Pancreas (tissue), 10 donors: ENCODE measurements at places on chromosomes 12 and 14. TPM values are rescaled to one million over a fixed set of nuclear protein-coding genes. Genes with fewer than 3 reads are reported as not detected.

GRCh38 chr12:230925-231671 lies 17.1 kb upstream of the SLC6A12 start:
- DNase-seq = peak; percentile 5
- H3K27me3 ChIP-seq = no peaks in the 10 kb centered on the region

DNA sequence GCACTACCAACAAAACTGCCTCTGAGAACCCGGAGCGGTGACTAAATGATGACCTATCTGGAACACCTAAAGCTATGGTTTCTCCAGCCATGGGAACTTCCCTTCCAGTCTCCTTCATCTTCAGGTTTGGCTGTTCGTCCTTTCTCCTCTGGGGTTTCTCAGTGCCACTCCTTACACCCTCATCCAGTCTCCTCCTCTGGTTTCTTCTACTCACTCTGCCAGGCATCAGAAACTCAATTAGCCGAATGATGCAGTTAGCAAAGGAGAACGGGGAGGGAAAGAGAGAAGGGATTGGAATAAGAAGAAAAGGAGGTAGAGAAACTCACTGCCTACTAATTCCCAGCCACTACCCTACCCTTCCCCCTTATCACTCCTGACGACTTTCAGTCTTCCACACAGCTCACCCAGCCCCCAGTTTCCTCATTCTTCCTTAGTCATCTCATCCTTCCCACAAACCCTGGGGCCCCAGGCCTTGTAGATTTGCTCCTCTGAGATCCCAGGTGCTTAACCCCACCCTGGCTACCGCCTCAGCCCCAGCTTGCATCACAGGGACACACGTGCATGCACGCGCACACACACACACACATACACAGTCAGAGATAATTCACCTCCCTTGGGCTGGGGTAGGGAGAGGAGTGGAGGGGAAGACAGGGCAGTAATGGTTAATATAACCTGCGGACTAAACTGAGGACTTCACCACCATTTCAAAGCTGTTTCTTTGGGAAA lies 13.0 kb downstream of the FGD6 start:
- peaks cover 20% of the 10 kb centered on the region for H3K4me1 ChIP-seq
- H3K4me3 ChIP-seq = no peak overlapping the region
- no peaks in the 10 kb centered on the region for H3K36me3 ChIP-seq
- no peak for DNase-seq
- H3K27ac ChIP-seq = no peak overlapping the region

GRCh38 chr12:3379079-3379478 lies 111.9 kb upstream of the PRMT8 start:
- H3K4me3 ChIP-seq = no peak overlapping the region
- H3K27ac ChIP-seq = no peak overlapping the region
- H3K4me1 ChIP-seq = peaks cover 14% of the 10 kb centered on the region
- no peak for DNase-seq
- H3K27me3 ChIP-seq = no peaks in the 10 kb centered on the region

- H3K36me3 ChIP-seq = no peaks in the 10 kb centered on the region
- DNase-seq = no peak
These were observed 6.5 kb downstream of the MEG3 start for GRCh38 chr14:100832311-100832960.

- H3K4me1 ChIP-seq = peaks cover 31% of the 10 kb centered on the region
- H3K36me3 ChIP-seq = no peaks in the 10 kb centered on the region
- no peak overlapping the region for H3K4me3 ChIP-seq
- no peaks in the 10 kb centered on the region for H3K27me3 ChIP-seq
These were observed 86.6 kb downstream of the BORCS5 start for GRCh38 chr12:12443431-12443878.

DNA sequence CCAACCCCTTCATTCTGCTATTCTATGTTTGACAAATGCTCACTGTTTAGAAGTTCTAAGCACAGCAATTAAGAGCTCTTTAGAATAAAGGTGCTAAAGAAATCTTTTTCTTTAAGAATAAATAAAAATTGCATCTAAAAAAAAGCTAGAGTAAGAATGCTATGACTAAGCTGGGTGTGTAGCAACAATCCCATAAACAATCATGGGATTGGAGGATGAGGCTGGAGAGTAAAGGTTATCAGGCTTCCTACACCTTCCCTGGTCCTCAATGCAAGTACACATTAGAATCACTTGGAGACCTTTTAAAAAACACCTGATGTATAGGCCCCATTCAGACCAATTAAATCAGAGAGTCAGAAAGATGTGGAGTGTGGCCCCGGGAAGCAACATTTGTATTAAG lies 88.3 kb downstream of the CIT start:
- no peak overlapping the region for H3K4me3 ChIP-seq
- DNase-seq = no peak
- H3K27me3 ChIP-seq = no peaks in the 10 kb centered on the region
- H3K4me1 ChIP-seq = no peaks in the 10 kb centered on the region

DNA sequence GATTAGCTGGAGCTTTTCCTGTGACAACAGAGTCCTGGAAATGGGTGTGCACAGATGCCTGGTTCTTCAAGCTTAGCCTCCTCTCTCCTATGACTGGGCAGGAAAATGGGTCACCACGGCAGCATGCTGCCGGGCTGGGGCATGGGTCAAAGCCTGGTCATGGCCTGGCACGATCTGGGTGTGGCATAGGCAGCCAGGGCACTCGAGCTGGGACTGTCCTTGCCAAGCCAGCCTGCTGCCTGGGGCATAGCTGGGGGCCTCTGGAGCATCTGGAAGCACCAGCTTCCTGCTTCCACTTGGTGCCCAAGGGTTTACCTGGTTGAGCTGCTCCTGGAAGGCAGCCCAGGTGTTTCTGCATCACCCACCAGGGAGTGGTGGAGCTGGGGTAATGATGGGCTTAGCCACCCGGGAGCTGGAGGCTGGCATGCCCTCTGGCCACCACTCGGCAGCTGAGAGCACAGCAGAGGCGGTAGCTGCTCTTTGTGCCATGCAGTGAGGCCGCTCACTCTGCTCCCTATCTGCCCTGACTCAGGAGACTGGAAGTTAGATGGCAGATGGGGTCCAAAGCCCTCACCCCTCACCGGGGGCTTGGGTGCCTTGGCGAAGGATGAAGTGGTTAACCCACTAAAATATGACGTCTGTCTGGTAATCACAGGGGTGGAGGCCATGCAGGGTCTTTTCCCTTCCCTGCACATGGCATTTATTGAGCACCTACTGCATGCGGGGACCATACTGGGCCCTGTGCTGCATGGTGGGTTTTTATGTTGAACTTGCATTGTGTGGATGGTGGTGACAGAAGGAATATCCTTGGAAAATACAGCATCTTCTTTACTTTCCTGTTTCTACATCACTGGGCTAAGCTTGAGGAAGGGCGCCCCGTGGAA lies 1.7 kb downstream of the OTUB2 start:
- H3K27me3 ChIP-seq = no peaks in the 10 kb centered on the region
- no peak overlapping the region for H3K27ac ChIP-seq
- no peaks in the 10 kb centered on the region for H3K36me3 ChIP-seq
- DNase-seq = no peak
- H3K4me3 ChIP-seq = no peak overlapping the region

DNA sequence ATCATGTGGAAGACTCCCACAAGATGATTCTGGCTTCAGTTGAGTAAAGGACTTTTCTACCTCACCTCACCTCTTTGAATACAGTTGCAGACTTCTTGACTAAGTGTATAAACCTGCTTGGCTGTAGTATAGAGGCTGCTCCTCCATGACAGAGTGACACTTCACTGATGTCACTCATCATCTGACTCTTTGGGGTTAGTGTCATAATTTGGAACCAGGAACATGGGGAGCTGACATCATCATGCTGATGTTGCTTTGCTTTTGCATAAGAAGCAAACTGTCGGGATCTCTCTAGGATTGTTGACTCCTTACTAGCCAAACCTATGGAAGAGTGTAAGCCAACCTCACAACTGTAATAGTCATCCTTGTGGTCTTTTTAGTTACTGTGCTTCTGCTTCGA lies 75.2 kb upstream of the PDZRN4 start:
- H3K27ac ChIP-seq = no peak overlapping the region
- no peak overlapping the region for H3K4me3 ChIP-seq
- DNase-seq = no peak
- no peaks in the 10 kb centered on the region for H3K4me1 ChIP-seq
- H3K36me3 ChIP-seq = no peaks in the 10 kb centered on the region

- no peak overlapping the region for H3K4me3 ChIP-seq
- no peaks in the 10 kb centered on the region for H3K36me3 ChIP-seq
- H3K27ac ChIP-seq = no peak overlapping the region
These were observed 296.6 kb downstream of the ADGRD1 start for GRCh38 chr12:131250028-131250950.

DNA sequence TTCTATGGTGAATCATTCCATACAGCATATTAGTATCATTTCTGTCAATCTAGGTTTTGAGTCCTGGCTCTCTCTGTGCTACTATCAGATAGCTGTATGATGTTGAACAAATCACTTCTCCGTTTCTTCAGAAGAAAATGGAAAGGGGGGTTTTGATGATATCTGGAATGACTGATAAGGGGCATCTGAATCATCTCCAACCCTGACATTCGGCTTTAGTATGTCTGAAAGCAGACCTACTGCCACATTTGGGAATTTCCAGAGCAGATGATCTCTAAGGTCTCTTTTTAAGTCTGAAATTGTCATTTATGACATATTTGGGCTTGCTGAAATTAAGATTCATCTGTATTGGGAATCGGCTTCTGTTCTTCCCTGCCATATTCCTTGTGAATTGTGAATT lies 10.1 kb downstream of the MLF2 start:
- no peaks in the 10 kb centered on the region for H3K27me3 ChIP-seq
- DNase-seq = no peak
- H3K4me3 ChIP-seq = no peak overlapping the region
- H3K36me3 ChIP-seq = no peaks in the 10 kb centered on the region
- no peak overlapping the region for H3K27ac ChIP-seq
- H3K4me1 ChIP-seq = no peaks in the 10 kb centered on the region

- H3K27ac ChIP-seq = no peak overlapping the region
- no peaks in the 10 kb centered on the region for H3K4me1 ChIP-seq
- no peak for DNase-seq
- no peaks in the 10 kb centered on the region for H3K36me3 ChIP-seq
- H3K4me3 ChIP-seq = no peak overlapping the region
These were observed 390.7 kb downstream of the SYT1 start for GRCh38 chr12:79255288-79255687.

DNA sequence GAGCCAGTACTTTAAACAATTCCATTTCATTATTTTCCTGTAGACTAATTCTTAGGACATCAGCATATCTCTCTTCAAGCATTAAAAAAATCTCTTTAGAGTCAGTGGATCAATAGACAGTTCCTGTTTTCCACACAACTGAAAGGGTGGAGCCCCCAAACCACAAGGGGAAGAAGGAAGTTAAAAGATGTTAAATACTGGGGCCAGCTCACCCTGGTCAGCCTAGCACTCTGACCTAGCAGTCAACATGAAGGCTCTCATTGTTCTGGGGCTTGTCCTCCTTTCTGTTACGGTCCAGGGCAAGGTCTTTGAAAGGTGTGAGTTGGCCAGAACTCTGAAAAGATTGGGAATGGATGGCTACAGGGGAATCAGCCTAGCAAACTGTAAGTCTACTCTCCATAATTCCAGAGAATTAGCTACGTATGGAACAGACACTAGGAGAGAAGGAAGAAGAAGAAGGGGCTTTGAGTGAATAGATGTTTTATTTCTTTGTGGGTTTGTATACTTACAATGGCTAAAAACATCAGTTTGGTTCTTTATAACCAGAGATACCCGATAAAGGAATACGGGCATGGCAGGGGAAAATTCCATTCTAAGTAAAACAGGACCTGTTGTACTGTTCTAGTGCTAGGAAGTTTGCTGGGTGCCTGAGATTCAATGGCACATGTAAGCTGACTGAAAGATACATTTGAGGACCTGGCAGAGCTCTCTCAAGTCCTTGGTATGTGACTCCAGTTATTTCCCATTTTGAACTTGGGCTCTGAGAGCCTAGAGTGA lies at the start of gene LYZ:
LYZ (plus strand) TSS at position 220 of the 777 bp plus-strand sequence; CDS start at position 248, 28 bp downstream.
- peak within 1 kb of the TSS; percentile 23 for H3K4me3 ChIP-seq
- no peaks in the 10 kb centered on the region for H3K36me3 ChIP-seq
- peaks cover 63% of the 10 kb centered on the region for H3K4me1 ChIP-seq
- H3K27ac ChIP-seq = no peak within 1 kb of the TSS
- no peak for DNase-seq

Gene NPFF
- not detected for total RNA-seq

Gene KCNH3
- 0.73 TPM for total RNA-seq

Gene SPTB
- total RNA-seq = 2.7 TPM

Gene TAS2R7
- total RNA-seq = not detected

Gene TSPAN11
- total RNA-seq = 0.13 TPM

Gene CLEC1A
- total RNA-seq = 0.75 TPM
